Bone marrow (tissue), 2 donors: ENCODE measurements at places on chromosomes 3 and 15.

GRCh38 chr15:81315452-81316175 lies 8.3 kb downstream of the STARD5 start:
- no peak for DNase-seq

- DNase-seq: no peak
Observed at GRCh38 chr3:100097919-100098783, 16.1 kb downstream of the FILIP1L start.

- DNase-seq: no peak
Observed at GRCh38 chr3:103513003-103513402, 1078.2 kb downstream of the ZPLD1 start.

- no peak for DNase-seq
Observed at GRCh38 chr3:35383216-35383615, 256.1 kb upstream of the ARPP21 start.

DNA sequence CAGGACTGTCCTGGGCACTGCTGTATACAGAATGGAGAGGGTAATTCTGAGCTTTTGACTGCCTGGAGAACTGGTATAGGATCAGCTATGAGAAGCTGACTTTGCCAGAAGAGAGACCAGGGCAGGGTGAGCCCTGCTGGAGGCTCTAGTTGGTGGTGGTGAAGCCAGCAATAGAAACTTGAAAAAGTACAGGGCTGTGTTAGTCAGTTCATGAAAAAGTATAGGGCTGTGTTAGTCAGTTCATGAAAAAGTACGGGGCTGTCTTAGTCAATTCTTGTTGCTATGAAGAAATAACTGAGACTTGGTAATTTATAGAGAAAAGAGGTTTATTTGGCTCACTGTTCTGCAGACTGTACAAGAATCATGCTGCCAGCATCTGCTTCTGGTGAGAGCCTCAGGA lies 63.5 kb upstream of the C2CD4B start:
- no peak for DNase-seq

DNA sequence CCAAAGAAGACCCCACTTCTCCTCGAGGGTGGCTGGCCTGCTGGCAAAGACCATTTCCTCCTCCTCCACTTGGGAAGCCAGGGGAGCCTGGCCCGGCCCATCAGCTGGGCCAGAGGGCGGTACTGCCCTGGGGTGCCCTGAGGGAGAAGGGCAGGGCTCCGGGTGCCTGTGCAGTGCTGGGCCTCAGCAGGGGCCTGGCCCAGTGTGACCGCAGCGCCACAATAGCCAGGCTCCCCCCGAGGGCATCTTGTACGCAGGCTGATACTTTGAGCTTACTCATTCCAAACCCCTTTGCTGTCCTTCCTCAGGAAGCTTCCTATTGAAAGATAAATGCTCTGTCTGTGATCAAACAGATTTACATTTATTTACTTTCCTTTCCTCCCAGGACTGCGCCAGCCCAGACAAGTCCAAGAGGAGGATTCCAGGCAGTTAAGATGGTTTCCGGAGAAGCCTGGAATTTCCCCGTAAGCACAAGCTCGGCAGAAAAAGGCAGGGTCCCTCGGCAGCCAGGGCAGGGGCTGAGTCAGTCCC lies 240.1 kb downstream of the XXYLT1 start:
- no peak for DNase-seq

DNA sequence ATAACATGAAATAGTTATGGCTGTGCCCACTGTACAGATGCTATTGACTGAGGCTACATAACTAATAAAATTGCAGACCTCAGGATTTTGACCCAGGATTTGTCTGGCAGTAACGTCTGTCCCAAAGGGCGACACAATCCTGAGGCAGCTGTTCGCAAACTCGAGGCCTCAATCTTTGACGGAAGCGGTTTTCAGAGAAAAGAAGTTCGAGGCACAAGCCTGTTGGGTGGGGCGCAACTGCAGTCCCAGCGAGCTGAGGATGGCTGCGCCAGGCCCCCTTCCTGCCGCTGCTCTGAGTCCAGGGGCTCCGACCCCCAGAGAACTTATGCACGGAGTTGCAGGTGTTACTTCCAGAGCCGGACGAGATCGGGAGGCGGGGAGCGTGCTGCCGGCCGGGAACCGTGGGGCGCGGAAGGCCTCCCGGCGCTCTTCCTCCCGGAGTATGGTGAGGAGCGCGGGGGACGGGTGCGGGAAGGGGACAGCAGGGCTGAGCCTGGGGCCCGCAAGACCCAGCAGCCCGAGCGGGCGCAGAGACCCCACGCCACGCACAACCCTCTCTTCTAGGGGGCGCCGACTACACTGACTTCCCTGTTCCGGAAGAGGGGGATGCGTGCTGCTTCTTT lies at the start of gene PARP15:
TSS of gene PARP15 (plus strand) at position 242 of the 623 bp plus-strand sequence. CDS start at position 260, 18 bp downstream.
- DNase-seq: peak; percentile 6

DNA sequence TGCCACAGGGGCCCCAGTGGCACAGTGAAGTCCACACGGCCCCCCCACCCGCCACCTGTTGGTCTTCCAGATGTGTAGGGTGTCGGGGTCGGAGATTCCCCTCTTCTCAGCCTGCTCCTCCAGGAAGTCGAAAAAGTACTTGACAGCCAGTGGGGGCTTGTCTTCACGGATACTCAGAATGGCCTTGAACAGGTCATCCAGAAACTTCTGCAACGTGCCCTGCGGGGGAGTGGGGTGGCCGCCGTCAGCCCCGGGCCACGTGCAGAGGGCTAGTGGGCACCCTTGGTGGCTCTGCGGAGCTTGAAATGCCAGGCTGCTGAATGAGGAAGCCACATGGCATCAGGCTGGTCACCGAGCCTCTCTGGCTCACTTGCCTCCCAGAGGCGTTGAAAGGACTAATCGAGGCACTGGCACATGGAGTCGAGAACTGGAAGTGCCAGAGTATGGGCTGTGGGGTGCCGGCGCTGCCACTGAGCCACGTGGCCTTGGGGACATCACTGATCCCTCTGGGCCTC lies 16.6 kb downstream of the H1-8 start:
- no peak for DNase-seq

GRCh38 chr3:25662736-25663320 lies 1.9 kb downstream of the TOP2B start:
- no peak for DNase-seq
